Immature natural killer cell (primary cell): ENCODE measurements at places on chromosomes 5 and 9. TPM values are rescaled to one million over a fixed set of nuclear protein-coding genes. Genes with fewer than 3 reads are reported as not detected.

DNA sequence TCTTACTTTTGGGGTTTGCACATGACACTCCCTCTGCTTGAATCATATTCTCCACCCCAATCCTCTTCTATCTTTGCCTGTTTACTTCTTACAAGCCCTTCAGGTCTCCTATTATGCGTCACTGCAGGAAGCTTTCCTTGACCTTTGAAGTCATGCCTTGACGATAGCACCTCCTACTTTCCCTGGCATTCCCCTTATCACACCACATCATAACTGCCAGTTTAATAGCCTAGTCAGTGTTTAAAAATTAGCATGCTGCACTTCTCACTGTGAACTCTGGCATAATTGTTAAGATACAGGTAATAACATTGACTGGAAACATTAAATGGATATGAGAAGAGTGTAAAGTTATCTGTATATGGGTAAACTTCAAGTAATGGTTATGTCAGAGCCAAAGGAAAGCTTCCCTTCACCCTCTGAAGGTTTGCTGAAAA is 37.1 kb upstream of the CEP120 start:
- no peak for DNase-seq

DNA sequence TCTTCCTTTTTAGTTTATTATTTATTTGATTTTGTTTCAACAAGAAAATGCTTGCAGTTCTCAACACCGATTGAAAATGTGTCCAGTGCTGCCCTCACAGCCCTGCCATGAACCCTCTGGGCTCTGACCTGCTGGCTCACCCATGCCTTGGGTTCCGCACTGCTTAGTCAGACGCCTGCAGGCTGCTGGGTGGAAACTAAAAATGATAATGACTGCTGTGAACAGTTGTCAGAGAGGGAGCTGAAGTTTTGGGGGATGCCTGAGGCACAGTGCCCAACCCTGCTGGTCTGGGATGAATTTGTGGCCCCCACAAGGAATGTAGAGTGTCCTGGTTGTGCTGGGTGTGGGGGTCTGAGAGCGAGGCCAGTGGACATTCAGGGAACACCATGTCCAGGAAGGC is 22.2 kb upstream of the CFAP157 start:
- DNase-seq = no peak

- no peak for DNase-seq
Observed at GRCh38 chr9:116816484-116816883, 129.4 kb downstream of the TRIM32 start.

DNA sequence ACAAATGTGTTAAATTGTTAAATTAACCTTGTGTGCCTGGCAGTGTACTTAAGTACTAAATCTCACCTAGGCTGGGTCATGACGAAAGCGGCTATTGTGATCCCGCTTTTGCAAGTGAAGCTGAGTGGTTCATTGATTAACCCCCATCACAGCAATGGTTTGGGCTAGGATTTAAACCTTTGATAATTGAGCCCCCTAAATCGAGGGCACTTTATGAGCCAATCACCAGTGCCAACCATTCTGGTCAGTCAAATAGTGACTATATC is 22.8 kb downstream of the HNRNPK start:
- DNase-seq = no peak

Gene ACTBL2
- polyA plus RNA-seq = not detected

GRCh38 chr5:20476016-20476415 is 488.0 kb upstream of the CDH18 start:
- DNase-seq = no peak

Gene EIF4E1B
- polyA plus RNA-seq = not detected

DNA sequence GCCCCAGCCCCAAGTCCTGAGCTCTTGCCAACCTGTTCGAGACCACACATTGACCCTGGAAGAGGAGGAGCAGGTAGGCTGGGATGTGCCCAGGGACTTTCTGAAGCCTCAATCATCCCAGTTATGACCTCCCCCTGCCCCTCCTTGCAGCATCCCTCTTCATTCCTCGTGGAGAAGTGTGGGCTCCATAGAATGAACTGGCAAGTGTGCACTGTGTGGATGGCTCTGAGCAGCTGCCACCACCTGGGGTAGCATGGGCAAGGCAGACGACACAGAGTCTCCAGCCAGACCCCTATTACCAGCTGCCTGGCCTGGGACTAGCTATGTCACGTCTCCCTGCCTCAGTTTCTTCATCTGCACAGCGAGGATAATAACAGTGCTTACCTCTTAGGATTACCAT is 33.5 kb downstream of the GADD45G start:
- DNase-seq = no peak

GRCh38 chr9:134236001-134236421 is 71.6 kb upstream of the RNU6ATAC start:
- DNase-seq = no peak

GRCh38 chr9:131097948-131098278 is 1.6 kb downstream of the AIF1L start:
- no peak for DNase-seq

Gene MAMDC2
- polyA plus RNA-seq = not detected

- DNase-seq = no peak
Observed at GRCh38 chr5:28468166-28468565, 1429.8 kb upstream of the CDH9 start.

- no peak for DNase-seq
Observed at GRCh38 chr9:32069169-32069813, 315.2 kb upstream of the ACO1 start.

Gene NDUFS6
- 96.0 TPM for polyA plus RNA-seq

DNA sequence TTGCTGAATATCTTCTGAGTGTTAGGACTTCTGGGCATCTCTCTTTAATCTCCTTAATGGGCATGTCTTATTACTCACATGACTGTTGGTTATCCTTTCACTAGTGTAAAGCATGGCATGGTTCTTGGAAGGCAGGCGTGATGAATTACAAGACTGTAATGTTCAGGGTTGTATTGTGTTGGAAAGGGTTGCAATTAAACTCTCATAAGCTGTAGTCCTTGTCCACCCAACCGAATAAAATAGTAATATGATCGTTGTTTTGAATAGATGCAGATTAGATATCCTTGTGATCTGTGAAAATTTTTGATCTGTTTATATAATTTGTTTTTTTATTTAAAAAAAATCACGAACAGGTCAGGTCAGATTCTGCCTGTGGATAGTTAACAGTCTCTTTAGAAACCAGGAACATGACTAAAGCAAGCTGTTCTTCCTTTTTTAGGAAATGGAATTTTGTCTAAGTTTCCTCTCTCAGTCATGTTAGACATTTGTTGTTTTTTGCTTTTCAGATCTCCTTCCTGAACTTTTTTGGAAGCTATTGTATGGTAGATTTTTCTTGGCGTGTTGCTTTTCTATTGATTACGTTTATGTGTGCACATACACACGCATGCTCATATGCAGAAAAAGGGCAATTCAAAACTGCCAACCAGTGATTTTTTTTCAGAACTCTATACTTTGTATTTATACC is 121.8 kb downstream of the ARHGEF28 start:
- DNase-seq = no peak

Gene GPX3
- not detected for polyA plus RNA-seq

DNA sequence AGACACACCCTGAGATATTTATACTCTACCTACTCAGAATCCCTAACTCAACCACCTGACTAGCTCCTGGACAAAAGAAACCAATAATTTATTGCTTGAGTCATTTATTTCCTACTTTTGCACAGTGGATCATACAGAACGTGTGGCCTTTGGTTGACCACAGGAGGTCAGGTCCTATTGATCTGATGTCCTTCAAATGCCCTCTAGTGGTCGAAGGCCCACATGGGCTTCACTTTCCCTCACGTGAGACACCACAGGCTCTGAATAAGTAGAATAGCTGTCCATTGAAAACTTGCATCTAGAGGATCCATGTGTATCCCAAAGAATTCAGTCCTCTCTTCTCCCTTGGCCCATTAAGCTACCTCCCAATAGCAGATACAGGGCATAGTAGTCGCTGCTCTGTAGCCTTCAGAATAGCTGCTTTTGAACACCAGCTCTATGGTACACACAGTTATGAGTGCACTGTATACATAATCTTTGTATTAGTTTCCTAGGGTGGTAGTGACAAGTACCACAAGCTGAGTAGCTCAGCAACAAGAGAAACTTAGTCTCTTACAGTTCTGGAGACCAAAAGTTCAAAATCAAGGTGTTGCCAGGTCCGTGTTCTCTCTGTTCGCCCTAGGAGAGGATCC is 177.6 kb upstream of the SMARCA2 start:
- DNase-seq = no peak

Gene MYOT
- not detected for polyA plus RNA-seq

- DNase-seq = no peak
Observed at GRCh38 chr5:180739271-180739670, 587 bp downstream of the OR2Y1 start.

DNA sequence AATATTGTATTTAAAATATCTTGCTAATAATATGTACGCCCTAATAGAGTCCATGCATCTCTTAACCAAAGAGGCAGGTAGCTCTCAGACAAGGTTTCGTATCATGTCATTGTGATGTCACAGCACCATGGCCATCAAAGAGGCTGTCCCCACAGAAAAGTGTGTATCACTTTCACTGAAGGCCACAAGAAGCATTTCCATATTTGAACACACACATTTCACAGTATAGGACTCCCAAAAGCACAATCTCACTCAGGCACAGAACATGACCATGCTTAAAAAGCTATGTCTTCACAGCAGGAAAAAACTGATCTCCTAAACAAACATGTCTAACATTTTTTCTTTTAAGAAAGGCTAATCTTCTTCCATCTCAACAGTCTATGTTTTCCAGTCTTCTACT is 133.8 kb downstream of the DENND1A start:
- no peak for DNase-seq
